ENCODE measurements at places on chromosomes 5 and 9. TPM values are rescaled to one million over a fixed set of nuclear protein-coding genes. Genes with fewer than 3 reads are reported as not detected.

- DNase-seq = no peak
- no peak overlapping the region for H3K4me3 ChIP-seq
- no peak overlapping the region for H3K27ac ChIP-seq
- no peaks in the 10 kb centered on the region for H3K36me3 ChIP-seq
- no peaks in the 10 kb centered on the region for H3K27me3 ChIP-seq
These were observed 29.3 kb downstream of the TNFAIP8 start for GRCh38 chr5:119385136-119385535.

DNA sequence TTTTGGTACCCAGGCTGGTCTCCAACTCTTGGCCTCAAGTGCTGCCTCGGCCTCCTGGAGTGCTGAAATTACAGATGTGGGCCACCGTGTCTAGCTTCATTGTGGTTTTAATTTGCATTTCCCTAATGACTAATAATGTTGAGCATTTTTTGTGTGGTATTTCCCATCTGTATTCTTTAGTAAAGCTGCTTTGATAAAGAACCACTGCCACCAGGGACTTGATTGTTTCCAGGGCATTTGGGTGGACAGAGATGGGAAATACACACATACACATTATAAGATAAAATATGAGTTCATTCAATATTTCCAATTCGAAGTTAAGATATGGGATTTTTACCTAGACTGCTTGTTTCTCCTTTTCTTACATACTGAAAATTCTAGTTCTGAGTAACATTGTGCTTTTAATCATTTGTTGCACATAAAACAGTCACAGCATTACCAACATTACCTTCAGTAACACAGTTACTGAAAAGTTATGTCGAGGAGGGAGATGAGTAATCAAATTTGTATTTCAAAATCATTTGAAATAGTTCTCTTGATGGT lies 28.9 kb downstream of the HABP4 start:
- H3K4me3 ChIP-seq = no peak overlapping the region
- H3K27ac ChIP-seq = no peak overlapping the region
- H3K36me3 ChIP-seq = peaks cover 3% of the 10 kb centered on the region
- no peaks in the 10 kb centered on the region for H3K27me3 ChIP-seq

DNA sequence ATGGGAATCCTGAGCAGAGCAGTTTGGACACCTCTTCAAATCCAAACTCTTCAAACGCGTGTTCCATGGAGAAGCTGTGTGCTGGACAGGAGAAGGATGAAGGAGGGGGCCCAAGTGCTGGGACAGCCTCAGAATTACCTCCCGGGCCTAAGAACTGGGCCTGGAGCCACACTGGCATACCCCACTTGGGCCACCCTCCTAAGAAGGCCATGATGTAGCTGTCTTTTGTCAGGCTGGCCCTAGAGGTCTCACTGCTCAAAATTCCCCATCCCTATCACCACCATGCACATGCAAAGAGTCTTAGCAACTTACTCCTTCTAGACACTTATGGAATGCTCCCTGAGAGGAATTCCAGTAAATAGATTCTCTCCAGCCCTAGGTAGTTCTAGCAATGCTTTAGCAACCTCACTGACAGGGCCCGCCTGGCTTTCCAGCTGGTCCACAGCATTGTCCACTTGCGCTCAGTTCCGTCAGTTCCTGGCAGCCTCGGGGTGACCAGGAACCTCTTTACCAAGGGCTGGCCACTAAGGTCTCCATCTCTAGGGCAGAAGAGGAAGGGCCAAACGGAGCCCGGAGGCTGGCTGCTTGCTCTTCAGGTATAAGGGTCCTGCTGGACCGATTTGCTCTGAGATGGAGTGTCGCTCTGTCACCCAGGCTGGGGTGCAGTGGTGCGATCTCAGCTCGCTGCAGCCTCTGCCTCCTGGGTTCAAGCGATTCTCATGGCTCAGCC lies 75.3 kb downstream of the RGS3 start:
- no peak overlapping the region for H3K4me3 ChIP-seq
- H3K27ac ChIP-seq = no peak overlapping the region
- H3K4me1 ChIP-seq = no peaks in the 10 kb centered on the region
- H3K36me3 ChIP-seq = no peaks in the 10 kb centered on the region
- DNase-seq = no peak

DNA sequence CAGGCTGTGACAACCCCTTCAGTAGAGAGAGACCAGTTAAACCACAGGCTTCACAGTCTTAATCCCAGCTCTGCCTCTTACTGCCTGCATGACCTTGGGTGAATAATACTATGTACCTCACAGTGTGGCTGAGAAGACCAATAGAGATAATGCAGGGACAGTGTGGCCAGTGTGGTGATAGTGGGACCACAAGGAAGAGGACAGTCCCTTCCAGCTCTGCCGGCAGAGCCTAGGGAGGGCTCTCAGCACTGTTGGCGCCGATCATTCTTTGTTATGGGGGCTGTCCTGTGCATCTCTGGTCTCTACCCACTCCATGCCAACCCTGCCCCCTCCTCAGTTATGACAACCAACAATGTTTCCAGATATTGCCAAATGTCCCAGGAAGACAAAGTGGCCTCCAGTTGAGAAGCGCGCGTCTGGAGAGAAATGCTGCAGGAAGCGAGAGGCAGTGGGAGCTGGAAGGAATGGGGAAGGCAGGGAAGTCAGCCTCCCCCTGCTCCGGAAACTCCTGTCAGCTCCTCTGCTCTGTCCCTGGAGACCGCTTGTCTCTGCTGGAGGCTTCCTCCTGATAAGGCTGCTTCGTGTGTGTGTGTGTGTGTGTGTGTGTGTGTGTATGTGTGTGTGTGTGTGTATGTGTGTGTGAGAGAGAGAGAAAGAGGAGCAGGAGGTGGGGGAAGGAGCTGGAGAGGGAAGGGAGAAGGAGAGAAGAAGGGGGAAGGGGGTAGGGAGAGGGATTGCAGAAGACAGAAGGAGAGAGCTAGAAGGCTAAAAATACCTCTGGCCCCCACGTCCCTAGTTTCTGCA lies 31.8 kb upstream of the FABP6 start:
- H3K27ac ChIP-seq = no peak overlapping the region
- no peaks in the 10 kb centered on the region for H3K36me3 ChIP-seq
- no peak overlapping the region for H3K4me3 ChIP-seq
- no peaks in the 10 kb centered on the region for H3K27me3 ChIP-seq
- peak; percentile 44 for DNase-seq
- H3K4me1 ChIP-seq = peaks cover 12% of the 10 kb centered on the region

DNA sequence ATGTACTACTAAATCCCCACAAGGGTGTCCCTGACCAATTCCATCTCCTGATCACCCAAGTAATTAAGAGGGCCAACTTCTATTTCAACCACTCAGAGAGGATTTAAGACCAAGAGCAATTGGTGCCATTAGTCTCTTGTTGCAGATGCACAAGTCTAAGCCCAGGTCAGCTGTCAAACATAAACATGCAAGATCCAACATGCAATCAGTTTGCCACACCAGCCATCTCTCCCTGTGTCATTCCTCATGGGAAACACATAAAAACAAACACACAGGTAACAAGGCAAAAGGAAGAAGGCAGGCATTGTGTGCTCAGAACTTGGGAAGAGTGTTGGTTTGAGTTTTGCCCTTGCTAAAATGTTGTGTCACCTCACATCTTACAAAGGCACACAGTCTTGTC lies 139.2 kb downstream of the SPOCK1 start:
- H3K27ac ChIP-seq = no peak overlapping the region
- no peaks in the 10 kb centered on the region for H3K27me3 ChIP-seq
- no peak overlapping the region for H3K4me3 ChIP-seq
- no peaks in the 10 kb centered on the region for H3K36me3 ChIP-seq

DNA sequence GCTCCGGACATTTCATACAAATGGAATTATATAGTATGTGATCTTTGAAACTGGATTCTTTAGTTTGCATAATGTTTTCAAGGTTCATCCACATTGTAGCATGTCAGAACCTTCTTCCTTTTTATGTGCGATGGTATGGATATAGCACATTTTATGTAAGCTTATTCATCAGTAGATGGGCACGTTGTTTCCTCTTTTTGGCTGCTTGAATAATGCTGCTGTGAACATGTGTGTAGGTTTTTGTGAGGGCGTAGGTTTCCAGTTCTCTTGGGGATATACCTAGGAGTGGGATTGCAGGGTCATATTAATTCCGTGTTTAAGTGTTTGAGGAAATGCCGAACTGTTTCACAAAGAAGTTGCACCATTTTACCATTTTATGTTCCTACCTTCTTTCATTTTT lies 187.8 kb downstream of the NR3C1 start:
- no peak overlapping the region for H3K27ac ChIP-seq
- no peaks in the 10 kb centered on the region for H3K27me3 ChIP-seq
- no peak for DNase-seq
- no peak overlapping the region for H3K4me3 ChIP-seq
- no peaks in the 10 kb centered on the region for H3K36me3 ChIP-seq
- peaks cover 8% of the 10 kb centered on the region for H3K4me1 ChIP-seq

The PRRC1 gene
- 46.8 TPM for total RNA-seq

The PIP5KL1 gene
- total RNA-seq = 0.28 TPM

DNA sequence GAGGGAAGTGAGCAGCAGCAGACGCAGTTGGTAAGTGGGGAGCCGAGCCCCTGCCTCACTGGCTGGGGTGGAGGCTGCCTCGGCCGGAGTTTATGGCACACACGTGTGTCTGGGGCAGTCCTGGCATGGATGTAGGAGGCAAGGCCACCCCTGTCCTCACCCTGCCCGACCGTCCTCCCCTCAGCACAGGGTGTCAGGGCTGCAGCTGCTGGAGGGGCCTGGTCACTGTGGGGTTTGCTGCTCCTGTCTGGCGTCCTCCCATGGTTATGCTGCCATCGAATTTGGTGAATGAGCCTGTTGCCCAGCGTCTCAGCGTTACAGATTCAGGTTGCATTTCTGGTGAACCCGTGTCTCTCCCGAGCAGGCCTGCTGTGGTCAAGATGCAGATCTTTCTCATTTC lies 32.4 kb downstream of the CEP72 start:
- H3K4me1 ChIP-seq = no peaks in the 10 kb centered on the region
- no peak overlapping the region for H3K4me3 ChIP-seq
- H3K36me3 ChIP-seq = peaks cover 18% of the 10 kb centered on the region

- H3K4me3 ChIP-seq = no peak overlapping the region
- peak; percentile 87 for DNase-seq
- no peaks in the 10 kb centered on the region for H3K27me3 ChIP-seq
- H3K4me1 ChIP-seq = peaks cover 17% of the 10 kb centered on the region
These were observed 57.8 kb downstream of the TTC39B start for GRCh38 chr9:15249042-15249818.

- peaks cover 44% of the 10 kb centered on the region for H3K4me1 ChIP-seq
- peak overlapping the region; percentile 16 for H3K27ac ChIP-seq
- H3K36me3 ChIP-seq = peaks cover 7% of the 10 kb centered on the region
- no peak for DNase-seq
These were observed 8.8 kb downstream of the TNIP1 start for GRCh38 chr5:151071848-151072629.

The BTNL3 gene
- not detected for total RNA-seq

DNA sequence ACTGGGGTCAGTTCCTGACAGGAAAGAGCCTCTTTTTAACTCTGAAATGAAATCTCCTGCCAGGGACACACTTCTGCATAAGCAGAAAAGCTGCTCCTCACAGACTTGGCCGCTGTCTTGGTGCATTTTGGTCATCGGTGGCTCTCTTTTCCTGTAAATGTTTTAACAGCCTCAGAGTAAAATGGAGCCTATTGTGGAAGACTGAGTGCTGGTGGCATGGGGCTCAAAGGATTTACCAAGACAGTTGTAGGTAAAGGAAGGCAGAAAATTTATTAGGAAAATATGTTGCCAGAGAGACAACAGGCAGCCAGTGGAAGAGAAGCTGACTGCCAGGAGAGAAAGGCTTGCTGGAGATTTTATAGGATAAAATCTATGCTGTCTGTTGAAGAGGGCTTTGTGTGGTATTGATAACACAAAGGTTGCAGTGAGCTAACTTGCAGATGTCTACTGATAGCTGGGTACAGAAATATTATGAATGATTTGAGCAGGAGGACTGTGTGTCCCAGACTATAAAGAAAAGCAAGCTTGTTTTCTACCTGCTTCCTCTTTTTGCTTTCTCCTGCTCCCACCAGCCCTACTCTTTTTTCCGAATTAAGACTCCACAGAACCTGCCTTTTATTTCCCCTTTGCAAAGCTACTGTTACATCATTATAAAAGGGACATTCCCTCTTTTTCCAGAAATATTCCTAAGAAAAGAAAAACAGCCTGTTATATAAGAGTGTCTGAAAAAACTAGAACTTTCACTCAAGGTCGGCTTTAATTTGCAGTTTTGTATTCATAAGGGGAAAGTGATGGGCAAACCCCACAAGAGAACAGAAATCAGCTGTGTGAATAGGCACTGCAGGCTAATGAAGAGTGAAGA lies 27.9 kb upstream of the IFNA14 start:
- H3K4me1 ChIP-seq = no peaks in the 10 kb centered on the region
- no peak for DNase-seq
- H3K27ac ChIP-seq = no peak overlapping the region
- no peaks in the 10 kb centered on the region for H3K36me3 ChIP-seq

GRCh38 chr5:154722936-154723335 lies 32.2 kb upstream of the LARP1 start:
- peaks cover 6% of the 10 kb centered on the region for H3K4me1 ChIP-seq
- DNase-seq = no peak
- H3K27me3 ChIP-seq = no peaks in the 10 kb centered on the region
- H3K27ac ChIP-seq = no peak overlapping the region

- H3K4me3 ChIP-seq = no peak overlapping the region
- no peak overlapping the region for H3K27ac ChIP-seq
- DNase-seq = no peak
- no peaks in the 10 kb centered on the region for H3K4me1 ChIP-seq
- no peaks in the 10 kb centered on the region for H3K27me3 ChIP-seq
These were observed 306.2 kb upstream of the PUM3 start for GRCh38 chr9:3150074-3150473.

DNA sequence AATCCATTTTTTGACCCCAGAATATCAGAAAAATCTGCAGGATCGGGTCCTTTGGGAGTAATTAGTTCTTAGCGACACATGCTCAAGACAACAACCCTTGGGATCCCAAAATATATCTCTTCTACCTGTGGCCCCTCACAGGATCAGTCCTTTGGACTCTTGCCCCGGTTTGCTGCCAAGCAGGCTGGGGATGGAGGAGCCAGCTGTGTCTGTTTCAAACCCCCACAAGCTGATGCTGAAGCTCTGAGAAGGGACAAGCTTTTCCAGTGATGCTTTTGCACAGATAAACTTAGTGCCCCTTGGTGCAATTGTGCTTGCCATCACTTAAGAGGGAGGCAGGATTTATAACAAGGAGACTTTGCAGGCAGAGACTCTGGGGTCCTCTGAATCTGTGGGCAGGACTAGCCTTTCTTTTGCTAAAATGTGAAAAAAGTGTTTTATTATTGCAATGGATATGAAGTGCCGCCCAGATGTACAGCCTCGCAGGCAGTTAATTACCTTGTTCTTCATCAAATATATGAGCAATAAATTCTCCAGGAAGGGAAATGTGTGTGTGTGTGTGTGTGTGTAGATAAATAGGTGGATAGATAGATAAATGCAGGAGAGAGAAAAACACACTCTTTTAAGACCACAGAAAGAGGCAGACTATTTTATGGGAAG lies 9.6 kb upstream of the LHX2 start:
- H3K4me1 ChIP-seq = no peaks in the 10 kb centered on the region
- H3K4me3 ChIP-seq = no peak overlapping the region
- H3K27me3 ChIP-seq = peaks cover 94% of the 10 kb centered on the region

GRCh38 chr9:127873886-127874285 lies 3.6 kb downstream of the AK1 start:
- H3K27ac ChIP-seq = no peak overlapping the region
- no peaks in the 10 kb centered on the region for H3K27me3 ChIP-seq
- no peak overlapping the region for H3K4me3 ChIP-seq
- H3K4me1 ChIP-seq = peaks cover 24% of the 10 kb centered on the region
- DNase-seq = no peak
- H3K36me3 ChIP-seq = peaks cover 21% of the 10 kb centered on the region
